CD4-positive, alpha-beta memory T cell (primary cell): ENCODE measurements at places on chromosomes 12 and 14.

DNA sequence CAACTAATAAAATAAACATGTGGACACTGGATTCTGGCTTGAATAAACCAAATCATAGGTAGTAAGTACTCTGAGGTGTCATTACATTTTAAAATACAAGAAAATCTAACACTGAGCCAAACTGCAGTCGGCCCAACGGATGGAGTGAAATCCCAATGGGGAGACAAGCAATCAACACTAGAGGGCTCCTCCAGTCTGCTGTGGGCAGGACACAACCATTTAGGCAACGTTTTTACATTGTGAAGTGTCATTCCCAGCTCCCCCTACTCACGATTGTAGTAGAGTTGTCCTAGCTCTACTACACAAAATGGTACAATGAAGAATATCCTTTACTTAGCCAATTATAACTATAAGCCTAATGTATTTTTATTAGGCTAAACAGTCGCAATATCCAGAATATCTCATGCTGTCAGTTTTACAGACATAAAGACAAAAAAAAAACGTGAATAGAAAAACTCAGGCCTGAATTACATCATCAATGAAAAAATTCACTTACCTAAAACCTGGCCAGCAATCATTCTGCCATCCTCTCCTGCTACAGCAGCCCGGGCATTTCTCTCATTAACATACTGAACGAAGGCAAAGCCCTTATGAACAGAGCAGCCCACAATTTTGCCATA, 35.7 kb downstream of the HNRNPC start:
- DNase-seq: peak; percentile 47

DNA sequence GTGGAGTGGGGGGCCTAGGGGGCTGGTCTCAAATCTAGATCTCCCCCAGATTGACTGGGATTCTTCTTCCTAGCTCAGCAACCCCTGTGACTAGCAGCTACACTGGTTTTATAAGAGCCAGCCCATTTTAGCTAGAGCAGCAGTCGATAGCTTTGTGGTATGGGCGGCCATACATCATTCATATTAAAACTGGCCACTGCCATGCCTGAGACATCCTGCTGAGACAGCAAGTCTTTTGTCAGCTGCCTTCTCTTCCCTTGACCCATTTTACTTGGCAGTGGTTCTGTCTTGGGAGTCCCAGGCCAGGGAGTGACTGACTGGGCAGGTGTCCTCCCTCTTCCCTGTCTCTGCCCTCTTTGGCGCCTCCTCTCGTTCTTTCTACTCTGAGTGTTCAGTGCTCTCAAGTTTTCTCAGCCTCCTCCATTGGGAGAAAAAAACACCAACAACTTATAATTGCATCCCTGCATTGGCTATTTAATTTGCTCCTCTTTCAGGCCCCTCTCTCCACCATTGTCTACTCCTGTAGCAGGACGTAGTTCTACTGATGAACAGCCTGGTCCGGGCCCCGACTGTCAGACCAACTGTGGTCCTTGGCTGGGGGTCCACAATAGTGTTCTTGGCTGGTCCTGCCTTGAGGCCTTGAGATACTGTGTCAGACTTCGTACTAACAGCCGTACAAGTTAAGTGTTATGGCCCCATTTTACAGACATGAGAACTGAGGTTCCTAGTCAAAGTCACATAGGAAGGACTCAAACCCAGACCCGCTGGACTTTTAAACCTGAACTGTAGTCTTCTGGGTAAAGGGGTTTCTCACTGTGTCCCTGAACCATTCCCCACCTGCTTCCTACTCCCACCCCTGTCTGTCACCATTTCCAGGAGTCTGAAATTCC, 18.3 kb upstream of the JDP2 start:
- DNase-seq: no peak

DNA sequence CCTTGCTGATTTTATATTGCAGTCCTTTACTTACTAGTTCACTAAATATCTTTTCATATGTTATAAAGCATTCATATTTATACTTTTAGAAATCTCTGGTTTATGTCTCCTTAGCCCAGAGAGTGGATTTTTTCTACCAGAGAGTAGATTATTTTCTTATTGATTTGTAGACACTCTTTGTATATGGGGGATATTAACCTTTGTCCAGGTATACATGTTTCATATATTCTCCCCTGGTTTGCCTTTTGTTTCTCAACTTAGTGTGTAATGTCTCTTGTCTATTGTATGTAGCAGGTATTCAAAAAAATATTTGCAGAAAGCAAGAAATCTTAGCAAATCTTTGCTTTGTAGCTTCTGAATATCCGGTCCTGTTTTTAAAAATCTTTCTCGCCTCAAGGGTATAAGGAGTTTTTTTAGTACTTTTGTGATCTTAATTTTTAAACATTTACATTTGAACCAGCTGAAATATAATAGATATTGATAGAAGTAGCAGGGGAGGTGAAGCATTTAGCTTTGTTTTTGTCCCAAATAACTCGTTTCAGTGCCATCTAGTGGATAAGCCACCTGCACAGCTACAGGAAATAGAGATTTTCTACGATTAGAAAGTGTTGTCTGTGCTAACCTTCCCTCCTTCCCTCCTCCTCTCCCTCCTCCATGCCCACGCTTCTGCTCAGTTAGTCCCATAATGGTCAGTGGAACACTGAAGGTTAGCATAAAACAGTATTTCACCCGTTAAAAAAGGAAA, 97.0 kb downstream of the PHETA1 start:
- DNase-seq: no peak

DNA sequence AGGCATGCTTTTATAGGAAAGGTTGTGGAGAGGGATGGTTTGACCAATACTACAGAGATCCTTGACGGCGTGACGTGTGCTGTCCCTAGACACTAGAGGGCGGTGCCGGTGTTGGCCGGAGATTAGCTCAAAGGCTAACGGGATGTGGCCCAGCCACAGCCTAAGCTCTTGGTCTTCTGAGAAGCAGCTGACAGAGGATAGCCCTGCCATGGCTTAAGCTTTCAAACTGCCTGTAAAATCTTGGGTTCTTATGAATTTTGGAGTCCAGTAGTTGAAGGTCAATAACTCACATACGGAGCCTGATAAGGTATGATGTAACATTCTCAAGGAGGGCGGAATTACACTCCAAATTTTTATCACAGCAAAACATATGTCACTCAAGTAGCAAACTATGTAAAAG, 515.7 kb upstream of the ATXN7L3B start:
- DNase-seq: no peak

GRCh38 chr12:128537668-128538067, 270.7 kb downstream of the TMEM132C start:
- no peak for DNase-seq

DNA sequence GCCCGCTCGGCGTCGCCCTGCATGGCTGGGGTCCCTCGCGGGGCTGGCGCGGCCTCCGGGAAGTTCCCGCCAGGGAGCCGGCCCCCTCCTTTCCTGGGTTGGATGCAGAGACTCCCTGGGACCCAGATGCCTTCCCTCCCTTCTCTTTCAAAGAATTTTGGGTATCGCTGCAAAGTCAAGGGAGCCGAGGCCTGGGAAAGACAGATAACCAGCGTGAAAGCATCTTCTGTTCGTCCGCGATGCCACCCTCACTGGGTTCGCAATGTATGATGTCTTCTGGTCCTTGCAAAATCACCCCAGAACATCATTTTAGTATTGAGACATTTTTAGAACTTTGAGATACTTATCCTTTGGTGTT, 451 bp downstream of the IRAK3 start:
- no peak for DNase-seq

GRCh38 chr12:131751335-131751734, 40.4 kb downstream of the SFSWAP start:
- DNase-seq: no peak

DNA sequence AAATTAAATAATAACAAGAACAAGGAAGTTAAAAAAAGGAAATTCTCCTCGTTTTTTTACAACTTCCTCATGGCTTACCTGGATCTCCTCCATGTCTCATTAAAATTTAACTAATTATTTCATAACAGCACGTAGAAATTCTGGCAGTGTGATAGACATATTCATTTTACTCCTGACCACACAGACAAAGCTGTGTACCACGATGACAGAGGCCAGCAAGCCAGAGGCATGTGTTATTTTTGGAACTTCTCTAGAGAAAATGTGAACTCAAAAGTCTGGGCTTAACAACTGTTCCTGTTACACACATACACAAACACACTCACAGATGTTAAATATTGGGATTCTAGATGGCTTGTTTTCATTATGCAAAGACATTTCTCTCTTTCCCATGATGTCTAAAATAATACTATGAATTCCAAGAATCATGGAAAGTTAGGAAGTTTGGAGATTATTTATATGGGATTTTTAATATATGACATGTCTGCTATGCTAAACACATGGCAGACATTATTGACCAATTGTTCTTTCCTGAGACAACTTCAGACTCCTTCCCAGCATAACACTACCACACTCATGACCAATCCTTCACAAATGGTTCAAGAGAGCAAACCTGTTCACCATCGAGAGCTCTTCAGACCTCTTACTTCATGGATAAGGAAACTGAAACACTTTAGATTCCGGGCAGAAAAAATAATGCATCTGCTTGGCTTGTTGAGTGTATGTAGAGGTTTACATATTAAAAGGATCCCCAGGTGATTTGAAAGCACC, 158.7 kb downstream of the DACT1 start:
- no peak for DNase-seq

GRCh38 chr14:35556548-35556947, 22.6 kb downstream of the INSM2 start:
- no peak for DNase-seq

- no peak for DNase-seq
These were observed 100.8 kb downstream of the PPHLN1 start for GRCh38 chr12:42426746-42427145.

DNA sequence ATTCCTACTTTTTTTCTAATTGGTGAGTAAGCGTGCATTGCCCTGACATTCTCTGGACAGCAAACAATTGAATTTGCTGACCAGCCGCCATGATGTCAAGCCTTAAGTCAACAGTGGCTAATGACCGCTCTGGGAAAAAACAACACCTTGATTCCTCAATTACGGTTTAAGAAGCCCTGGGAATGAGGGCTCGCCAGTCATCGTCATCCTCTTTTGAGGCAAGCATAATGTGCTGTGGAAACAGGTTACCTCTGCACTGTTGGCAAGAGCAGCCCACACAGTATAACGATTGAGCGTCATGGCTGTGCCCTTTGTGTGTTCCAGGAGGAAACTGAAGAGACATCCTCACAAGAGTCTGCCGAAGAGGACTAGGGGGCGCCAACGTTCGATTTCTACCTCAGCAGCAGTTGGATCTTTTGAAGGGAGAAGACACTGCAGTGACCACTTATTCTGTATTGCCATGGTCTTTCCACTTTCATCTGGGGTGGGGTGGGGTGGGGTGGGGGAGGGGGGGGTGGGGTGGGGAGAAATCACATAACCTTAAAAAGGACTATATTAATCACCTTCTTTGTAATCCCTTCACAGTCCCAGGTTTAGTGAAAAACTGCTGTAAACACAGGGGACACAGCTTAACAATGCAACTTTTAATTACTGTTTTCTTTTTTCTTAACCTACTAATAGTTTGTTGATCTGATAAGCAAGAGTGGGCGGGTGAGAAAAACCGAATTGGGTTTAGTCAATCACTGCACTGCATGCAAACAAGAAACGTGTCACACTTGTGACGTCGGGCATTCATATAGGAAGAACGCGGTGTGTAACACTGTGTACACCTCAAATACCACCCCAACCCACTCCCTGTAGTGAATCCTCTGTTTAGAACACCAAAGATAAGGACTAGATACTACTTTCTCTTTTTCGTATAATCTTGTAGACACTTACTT, 138.9 kb downstream of the HMGA2 start:
- DNase-seq: no peak

GRCh38 chr12:89621521-89621920, 87.1 kb downstream of the ATP2B1 start:
- no peak for DNase-seq

DNA sequence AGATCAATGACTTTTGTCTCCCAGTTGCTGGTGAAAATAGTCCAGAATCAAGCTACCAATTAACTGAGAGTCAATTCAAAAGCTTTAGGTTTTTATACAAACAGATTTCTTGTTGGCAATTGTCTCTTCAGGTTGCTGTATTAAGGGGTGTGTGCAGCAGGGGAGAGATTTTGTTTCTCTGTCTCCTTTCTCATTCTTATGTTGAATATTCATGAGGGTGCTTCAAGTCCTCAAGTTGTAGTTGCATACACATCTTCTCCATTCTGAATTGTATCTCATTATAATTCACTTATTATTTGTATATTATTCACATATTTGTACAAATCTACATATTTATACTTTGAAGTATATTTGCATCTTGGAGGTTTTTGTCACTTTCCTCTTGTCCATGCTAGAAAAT, 126.7 kb upstream of the PTPRQ start:
- no peak for DNase-seq

DNA sequence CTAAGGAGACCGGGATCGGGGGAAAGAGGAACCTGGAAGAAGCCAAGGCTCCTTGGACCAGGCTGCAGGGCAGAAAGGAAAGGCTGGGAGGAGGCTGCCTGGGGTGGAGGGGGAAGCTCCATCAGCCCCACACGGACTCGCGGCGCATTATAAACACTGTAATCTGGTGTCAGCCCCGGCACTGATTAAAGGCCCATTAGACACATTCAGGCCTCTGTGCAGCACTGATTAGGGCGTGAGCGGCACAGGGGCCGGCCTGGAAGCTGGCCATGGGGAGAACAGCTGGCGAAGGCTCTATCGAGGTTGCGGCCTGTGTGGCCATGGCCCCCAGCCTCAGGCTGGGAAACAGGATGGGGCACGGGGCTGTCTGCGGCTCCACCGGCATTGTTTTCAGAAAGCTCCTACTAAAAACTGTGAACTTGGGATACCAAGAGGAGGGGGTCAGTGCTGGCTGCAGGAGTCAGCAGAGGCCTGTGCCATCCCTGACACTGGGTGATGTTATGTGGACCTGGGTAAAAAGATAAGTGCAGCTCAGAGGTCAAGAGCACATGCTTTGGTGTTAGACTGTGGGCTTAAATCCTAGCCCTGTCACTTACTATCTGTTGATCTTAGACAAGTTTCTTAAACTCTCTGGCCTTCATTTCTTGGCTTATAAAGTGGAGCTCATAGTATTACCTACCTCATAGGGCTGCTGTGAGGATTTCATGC, 10.6 kb downstream of the ACVRL1 start:
- DNase-seq: no peak

DNA sequence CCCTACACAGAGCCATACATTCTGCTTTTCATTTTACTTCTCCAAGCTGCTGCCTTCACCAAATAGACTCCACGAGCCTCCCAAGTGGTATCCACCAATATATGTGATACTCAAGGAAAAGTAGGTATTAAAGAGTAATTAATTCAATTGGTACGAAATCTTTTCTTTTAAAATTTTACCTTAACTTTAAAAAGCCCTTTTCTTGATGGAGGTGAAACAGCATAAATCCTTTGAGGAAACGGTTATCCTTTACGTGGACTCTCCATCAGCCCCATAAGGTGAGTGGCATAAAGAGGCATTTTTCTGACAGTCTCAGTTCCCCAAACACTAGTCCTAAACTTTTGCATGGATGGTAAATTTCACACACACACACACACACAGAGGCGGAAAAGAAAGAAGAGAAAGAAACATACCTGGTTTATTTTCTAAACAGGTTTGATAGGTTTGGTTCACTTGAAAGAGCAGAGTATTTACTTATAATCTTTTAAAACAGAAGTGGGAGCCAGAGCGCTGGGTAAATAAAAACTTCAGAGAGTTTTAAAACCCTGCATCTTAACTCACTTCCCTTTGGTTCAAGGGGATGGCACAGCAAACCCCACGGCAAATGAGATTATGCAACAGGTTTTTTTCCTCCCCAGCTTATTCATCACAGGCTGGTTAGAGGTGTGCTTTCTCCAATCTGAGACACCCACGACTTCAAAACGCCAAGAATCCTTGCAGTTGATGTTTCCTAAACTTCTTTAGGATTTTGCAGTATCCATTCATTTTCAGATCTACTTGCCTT, 1.9 kb downstream of the DUSP16 start:
- peak; percentile 89 for DNase-seq
